ENCODE measurements at places on chromosomes 2 and 18. TPM values are rescaled to one million over a fixed set of nuclear protein-coding genes. Genes with fewer than 3 reads are reported as not detected.

GRCh38 chr18:48987821-48988220 lies 37.1 kb upstream of the SMAD7 start:
- DNase-seq = no peak

DNA sequence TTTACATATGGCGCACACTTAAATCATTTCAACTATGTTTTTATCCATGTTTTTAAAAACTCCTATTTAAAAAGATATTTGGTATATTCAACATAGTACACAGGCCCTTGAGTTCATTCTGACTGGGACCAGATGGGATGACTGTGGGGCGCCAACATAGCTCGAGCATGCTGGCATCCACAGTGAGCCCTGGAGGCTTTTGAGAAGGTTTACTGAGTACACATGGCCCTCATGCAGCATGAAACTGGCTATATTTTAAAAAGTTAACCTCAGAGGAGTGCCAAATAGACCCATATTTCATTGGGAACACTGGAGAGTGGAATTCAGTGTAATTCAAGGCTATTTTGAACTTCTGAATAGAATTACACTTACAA lies 83.6 kb downstream of the CCDC85A start:
- DNase-seq = no peak

- no peak for DNase-seq
Observed at GRCh38 chr2:119264781-119265692, 41.4 kb downstream of the STEAP3 start.

Gene TCF4
- total RNA-seq = 36.6 TPM

- no peak for DNase-seq
Observed at GRCh38 chr2:53210538-53210937, 557.1 kb upstream of the CHAC2 start.

DNA sequence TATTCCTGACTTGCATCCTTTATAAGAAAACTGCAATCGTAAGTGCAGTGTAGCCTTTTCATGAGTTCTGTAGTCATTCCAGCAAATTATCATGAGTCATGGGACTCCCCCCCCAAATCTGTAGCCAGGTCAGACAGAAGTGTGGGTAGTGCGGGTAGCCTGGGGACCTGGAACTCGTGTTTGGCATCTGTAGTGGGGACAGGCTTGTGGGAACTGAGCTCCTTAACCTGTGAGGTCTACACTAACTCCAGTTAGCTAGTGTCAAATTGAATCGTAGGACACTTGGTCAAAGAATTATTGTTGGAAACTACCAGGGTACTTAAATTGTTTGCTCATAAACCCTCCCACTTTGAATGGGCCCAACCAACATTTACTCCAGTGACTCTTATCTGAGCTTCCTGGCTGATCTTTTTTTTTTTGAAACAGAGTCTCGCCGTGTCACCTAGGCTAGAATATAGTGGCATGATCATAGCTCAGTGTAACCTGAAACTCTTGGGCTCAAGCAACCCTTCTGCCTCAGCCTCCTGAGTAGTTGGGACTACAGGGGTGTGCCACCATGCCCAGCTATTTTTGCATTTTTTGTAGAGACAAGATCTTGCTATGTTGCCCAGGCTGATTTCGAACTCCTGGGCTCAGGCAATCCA lies 12.4 kb downstream of the PFN4 start:
- no peak for DNase-seq

DNA sequence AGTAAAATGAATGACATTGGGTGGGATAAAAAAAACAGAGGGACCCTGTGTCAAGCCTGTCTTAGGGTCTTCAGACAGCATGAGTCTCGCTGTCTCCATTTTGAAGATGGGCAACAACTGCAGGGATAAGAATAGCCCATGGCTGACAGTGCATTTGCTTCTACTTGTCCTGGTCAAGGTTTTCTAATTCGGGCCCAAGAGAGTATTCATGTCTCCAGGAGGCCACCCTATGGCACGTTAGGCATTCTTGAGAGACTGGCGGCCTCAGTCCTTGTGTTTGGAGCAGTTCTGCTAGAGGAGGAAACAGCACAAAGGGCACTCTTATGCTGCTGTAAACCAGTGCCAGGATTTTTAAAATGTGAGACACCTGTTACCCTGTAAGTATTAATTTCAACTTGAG lies 9.5 kb upstream of the MYL1 start:
- no peak for DNase-seq

GRCh38 chr2:231360401-231360800 lies 35.1 kb upstream of the B3GNT7 start:
- DNase-seq = no peak

Gene IMPACT
- total RNA-seq = 17.1 TPM

GRCh38 chr2:53567073-53567472 lies 200.5 kb upstream of the CHAC2 start:
- DNase-seq = no peak

DNA sequence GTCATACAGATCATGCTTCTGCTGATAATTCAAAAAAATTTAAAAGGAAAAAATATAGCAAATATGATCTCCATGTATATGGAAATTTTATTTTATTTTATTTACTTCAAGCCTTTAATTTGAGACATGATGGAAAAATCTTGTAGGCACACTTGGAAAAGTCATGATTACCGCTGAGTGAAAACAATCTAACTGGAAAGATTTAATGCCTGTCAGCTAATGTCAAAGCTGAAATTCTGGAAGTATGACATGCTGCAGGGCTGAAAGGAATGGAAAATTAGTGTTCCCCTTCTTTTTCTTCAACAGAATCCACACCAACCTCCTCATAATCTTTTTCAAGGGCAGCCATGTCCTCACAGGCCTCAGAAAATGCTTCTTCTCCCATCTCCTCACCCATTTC lies 58.2 kb downstream of the RPRM start:
- DNase-seq = no peak

Gene C1QL2
- total RNA-seq = 0.05 TPM

- DNase-seq = no peak
Observed at GRCh38 chr2:8357738-8358518, 323.9 kb upstream of the ID2 start.

DNA sequence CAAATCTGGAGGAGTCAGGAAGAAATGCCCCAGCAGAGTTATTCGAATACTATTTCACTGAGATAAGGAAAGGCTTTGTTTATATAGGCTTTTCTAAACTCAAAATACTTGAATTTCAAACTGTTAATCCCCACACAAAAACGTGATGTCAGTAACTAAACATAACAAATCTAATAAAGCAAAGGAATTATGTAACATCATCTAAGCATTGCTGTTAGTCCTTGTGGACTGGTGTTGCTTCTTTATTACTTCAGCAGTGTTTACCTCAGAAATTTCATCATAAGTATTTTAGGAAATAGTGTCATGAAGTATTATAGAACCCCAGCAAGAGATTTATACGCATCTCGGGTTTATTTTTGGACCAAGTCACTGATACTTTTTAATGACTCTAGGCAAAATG lies 19.7 kb upstream of the SANBR start:
- DNase-seq = no peak

Gene PAX8
- 0.19 TPM for total RNA-seq

- DNase-seq = no peak
Observed at GRCh38 chr2:149595056-149595963, 7.7 kb upstream of the MMADHC start.

DNA sequence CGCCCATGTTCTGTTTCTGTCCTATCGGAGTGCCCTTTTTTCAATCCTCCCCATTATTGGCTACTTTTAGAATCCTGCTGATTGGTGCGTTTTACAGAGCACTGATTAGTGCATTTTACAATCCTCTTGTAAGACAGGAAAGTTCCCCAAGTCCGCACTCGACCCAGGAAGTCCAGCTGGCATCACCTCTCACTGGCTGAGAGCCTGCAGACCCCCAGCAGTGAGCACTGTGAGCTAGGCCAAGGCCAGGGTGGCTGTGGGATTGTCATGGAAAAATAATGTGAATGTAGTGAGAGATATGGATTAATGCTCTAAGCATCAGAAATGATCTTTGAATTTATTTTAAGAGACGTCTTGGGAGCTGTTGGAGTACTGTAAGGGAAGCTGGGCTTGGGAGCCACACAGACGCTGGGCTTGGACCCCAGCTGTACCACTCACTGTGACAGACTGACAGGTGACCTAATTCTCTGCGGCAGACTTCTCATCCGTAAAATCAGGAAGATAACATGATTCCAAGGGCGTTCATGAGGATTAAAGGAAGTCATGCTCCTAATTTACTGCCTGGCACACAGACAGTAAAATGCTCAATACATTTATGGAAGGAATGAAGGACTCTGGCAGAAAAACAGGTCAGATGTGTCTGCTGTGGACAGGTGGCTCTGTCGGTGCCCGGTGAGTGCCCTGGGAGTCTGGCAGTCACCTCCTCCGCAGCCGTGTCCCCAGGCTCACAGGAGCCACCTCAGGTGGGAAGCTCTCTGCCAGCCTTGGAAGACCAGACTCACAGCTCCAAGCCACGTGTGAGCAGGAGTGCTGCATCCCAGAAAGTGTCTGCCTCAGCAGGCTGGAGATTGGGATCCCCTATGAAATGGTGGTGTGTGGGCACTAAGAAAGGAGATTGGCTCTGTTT lies 105.5 kb downstream of the FAM168B start:
- no peak for DNase-seq

DNA sequence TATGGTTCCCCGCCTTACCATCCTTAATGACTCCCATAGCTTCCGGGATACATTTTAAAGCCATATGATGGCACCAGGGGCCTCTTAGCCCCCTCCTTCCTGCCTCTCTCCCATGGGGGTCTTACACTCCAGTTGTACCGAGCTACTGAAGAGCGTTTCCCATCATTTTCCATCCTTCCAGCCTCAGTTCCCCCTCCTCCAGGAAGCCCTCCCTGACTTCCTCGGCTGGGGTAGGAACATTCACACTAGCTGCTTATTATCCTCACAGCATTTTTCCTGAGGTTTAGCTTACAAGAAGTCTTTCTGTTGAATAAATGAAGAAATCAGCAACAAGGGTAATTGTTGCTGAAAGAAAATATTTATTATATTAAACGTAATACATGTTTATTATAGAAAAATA lies 41.1 kb downstream of the LRRFIP1 start:
- DNase-seq = no peak

Gene ABCB6
- 8.2 TPM for total RNA-seq

GRCh38 chr2:241613017-241613780 lies 23.8 kb downstream of the THAP4 start:
- DNase-seq = no peak

DNA sequence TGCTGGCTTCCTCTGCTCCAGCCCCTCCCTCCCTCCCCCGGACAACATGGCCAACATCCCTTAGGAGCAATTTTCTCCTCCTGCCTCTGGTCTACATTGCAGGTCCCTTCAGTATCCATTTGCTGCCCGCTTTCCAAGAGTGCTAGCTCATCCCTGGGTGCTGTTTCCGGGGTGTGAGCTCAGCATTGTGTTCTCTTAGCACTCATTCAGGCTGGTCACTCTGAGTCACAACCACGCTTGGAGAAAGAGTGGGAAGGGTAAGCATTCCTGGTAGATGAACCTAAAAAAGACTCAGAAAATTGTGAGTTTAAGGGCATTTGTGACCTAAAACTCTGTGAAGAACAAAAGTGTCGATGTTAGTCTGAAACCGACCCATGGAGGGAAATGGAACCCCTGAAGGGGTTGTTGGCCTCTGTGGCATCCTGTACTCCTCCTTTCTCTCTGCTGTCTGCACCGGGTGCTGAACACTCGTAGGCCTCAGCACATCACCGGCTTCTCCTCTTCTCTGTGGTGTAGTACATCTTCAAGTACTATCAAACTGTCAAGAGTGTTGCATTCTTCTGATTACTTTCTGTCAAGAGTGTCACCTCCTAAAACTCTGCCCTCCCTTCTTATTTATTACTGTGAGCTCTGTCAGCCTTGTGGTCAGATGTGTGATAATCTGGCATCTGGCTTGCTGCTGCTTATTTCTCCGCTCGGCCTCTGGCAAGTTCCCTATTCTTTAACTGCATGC lies 73.0 kb downstream of the CTNNA2 start:
- no peak for DNase-seq

GRCh38 chr2:200609028-200609614 lies 23.3 kb downstream of the AOX1 start:
- DNase-seq = no peak

GRCh38 chr2:218259099-218259961 lies 1.5 kb upstream of the GPBAR1 start:
- no peak for DNase-seq

DNA sequence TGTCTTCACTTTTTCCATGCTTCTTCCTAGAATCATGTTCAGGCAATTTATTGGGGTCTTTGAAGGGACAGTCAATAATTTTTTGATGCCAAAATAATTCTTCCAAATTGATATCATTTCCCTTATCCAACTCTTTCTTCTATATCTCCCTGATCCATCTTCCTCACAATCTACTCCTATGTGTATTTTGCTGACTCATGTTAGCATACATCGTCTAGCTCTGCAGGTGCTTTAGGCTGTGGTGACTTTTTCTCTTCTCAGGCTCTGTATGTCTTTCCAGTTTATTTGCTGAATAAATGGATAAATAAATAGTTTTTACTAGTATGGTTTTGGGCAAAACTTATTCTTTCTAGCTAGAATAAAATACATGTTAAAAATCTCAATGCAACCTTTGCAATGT lies 1650.9 kb upstream of the TMEFF2 start:
- DNase-seq = no peak

Gene MLPH
- 0.24 TPM for total RNA-seq

DNA sequence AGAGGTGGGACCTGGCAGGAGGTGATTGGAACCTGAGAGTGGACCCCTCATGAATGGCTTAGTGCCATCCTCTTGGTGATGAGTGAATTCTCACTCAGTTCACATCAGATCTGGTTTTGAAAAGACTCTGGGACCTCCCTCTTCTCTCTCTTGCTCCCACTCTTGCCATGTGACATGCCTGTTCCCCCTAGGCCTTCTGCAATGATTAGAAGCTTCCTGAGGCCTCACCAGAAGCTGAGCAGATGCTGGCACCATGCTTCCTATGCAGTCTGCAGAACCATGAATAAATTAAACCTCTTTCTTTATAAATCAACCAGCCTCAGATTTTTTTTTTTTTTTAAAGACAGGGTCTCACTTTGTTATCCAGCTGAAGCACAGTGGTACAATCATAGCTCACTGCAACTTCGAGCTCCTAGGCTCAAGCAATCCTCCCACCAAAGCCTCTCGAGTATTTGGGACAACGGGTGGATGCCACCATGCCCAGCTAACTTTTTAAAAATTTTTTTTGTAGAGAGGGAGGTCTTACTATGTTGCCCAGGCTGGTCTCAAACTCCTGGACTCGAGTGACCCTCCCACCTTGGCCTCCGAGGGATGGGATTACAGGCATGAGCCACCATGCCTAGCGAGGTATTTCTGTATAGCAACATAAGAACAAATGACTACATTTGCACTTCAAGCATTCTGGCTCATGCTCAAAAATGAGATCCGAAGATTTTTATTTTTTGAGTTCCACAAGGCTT lies 2.0 kb upstream of the ZFAND2B start:
- no peak for DNase-seq

GRCh38 chr18:23735021-23735464 lies 45.8 kb downstream of the LAMA3 start:
- no peak for DNase-seq

Measured in thymus (tissue), 14 donors.